ENCODE measurements at places on chromosomes 7 and 10.

GRCh38 chr10:113960617-113961181 lies 83.0 kb upstream of the ADRB1 start:
- no peak for DNase-seq

DNA sequence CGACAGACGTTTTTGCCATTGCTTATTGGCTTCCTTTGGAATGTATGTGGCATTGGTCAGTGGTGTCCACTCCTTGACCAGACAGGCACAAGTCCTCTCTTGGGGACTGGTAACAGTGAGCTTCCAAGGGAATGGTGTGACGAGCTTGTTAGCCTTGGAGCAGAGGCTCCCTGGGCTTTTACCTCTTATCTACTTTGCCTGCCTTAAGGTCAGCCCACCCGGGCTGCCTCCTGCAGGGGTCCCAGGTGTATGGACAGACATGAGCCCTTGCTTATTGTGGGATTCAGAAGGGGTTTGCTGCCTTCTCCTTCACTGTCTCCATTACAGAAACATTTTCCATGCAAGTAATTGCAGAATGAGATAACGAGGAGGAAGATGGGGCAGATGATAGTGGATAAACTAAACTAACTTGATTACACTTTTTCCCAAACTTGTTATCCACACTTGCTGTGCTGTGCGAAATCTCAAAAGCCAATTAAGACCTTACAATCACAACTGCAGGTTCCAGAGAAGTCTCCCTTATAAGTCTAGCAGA lies 29.7 kb downstream of the PLPP4 start:
- DNase-seq, result no peak

GRCh38 chr10:126196281-126196680 lies 192.0 kb downstream of the ADAM12 start:
- no peak for DNase-seq

- DNase-seq, result no peak
These were observed 93.0 kb downstream of the HGF start for GRCh38 chr7:81676813-81677212.

GRCh38 chr7:37399876-37400421 lies 48.7 kb downstream of the ELMO1 start:
- DNase-seq, result no peak

DNA sequence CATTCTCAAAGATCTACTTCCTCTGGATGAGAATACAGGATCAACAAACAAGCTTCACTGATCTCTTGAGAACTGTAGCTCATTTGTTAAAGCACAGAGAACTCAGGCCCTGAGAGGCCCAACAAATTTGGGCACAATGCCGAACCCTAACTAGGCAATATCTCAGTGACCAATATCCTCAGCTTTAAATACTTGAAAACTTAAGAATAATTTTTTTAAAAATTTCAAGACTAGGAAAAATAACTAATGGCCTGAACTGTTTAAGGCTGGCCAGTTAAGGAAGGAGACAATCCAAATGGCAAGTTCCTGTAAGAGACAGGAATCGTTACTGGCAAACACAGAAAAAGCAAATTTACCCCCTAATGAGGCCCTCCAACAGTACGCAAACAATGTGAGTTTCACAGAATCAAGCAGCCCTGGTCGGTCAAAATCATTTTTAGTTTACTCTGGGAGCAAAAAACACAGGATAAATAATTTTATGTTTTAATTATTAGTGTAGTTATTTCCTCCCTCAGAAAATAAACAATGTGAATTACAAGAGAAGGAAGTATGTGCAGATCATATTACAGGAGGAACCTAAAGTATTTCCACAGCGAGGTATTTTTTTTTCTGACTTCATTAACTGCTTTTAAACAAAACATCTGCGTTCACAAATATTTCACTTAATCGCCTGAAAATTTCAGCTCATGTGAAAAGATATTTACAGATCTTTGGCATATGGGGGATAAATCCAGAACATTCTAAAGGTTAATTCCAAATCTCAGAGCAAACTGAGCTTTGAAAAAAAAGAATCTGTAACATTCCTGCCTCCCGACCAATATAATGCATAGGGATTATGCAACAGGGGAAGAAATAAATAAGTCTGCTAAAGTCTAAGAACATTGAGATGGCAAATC lies 39.5 kb downstream of the NT5C2 start:
- peak; percentile 54 for DNase-seq

DNA sequence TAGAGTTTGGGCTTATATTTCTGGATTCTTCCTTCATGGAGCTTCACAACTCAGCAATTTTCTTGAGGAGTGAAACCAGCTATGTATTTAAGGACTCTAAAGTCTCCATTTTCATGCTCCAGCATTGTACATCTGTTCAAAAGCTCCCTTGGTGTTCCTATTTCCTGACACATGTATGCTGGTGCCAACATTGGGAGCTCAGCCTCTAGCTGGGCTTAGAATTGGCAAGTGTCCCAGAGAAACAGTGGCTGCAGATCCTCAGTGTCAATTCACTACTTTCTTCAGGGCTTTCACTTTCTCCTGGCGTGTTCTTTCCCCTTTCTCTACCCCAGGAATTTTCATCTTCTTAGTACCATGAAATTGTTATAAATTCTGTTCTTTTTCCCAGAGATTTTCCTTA lies 103.1 kb downstream of the ZNF467 start:
- DNase-seq, result peak; percentile 23

DNA sequence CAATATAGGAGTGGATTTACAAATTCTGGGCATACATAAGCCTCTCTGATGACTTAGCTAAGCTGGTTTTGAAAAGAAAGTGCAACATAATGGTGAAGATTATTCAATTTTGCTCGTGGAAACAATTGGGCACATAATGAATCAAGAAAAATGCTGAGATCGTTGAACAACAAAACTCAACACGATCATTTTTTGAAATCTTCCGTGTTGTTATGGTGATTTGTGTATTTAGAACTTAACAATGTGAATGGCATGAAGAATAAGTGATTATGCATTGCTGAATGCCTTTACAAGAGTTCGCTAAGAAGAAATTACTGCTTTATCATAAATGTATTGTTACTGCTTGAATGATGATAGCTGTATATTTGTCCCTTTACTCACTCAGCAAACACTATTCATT lies 875.0 kb downstream of the CNTNAP2 start:
- no peak for DNase-seq

DNA sequence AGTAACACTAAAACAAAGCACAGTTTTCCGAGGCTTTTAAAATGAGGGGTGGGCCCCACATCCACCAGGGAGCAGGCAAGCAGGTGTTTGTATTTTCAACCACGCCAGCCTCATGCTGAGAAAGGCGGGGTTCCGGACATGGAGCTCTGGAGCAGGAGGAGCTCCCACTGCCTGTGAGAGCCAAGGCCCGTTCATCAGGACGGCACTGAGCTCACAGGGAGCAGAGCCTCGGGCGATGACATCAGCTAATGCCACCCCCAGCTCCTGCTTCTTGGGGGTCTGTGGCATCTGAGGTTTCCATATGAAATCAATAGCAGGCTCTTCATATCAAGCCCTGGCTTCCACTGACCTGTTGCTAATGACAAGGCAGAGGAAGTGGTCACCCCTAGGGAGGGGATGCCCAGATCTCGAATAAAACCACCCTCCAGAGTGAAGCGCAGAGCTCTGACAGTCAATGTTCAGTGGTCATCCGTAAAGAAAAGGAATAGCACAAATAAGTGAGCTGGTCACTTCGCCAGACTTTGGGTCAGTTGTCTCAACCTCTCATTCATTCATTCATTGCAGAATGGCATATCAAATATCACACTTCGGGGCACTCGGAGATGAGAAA lies 89.1 kb downstream of the TNS3 start:
- no peak for DNase-seq

- DNase-seq, result no peak
These were observed 24.4 kb downstream of the SLC26A4 start for GRCh38 chr7:107684947-107685463.

DNA sequence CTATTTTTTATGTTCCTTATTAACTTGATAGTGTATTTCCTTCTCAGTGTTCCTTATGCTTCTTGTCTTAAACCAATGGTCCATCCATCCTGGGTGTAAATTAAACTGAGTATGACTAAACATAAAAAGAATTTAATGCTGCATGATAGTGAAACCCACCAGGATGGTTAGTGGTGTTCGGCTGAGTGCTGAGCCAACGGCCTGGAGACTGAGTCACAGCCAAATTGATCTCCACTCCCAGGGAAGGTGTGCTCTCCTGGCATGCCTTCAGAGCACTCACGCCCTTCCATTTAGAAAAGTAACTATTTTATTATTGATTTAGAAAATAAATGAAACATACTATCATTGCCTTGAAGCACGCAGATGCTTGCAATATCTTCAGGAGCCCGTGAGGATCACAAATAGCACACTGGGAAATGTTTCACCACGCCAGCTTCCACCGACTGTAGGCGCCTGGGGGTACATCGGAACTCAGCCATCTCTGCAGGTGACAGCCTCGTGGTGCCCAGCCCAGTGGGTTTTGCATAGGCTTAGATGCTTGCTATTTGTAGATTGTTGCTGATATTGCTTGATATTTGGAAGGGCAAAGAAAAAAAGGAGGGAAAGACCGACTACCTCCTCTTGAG lies 40.0 kb upstream of the LOXL4 start:
- DNase-seq, result no peak

GRCh38 chr7:23787272-23787671 lies 77.3 kb downstream of the STK31 start:
- DNase-seq, result no peak

- DNase-seq, result no peak
These were observed 43.3 kb downstream of the DGKB start for GRCh38 chr7:14859267-14859666.

- DNase-seq, result no peak
These were observed 96.9 kb downstream of the PIP4K2A start for GRCh38 chr10:22617516-22617915.

- no peak for DNase-seq
These were observed 7.3 kb upstream of the ZNF853 start for GRCh38 chr7:6608081-6608480.

- DNase-seq, result peak; percentile 28
These were observed 24.9 kb downstream of the MTURN start for GRCh38 chr7:30159698-30160143.

DNA sequence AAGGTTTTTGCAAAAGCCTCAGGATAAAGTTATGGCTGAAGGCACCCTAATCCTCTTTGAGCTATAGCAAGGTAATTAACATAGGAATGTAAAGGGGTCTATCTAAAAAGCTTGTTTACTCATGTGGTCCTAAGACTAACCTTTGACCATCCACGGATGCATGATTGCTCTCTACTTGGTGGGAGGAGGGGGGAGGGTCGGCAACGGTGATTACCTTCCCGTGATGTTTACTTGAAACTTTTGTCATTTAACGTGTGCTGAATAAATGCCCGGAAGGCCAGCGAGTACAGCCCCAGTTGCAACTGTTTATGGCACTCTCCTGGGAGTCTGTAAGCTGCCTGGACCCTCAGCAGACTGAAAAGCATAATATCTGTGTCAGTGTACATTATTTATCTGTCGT lies 78.9 kb upstream of the GPR22 start:
- DNase-seq, result no peak

GRCh38 chr10:128480601-128481000 lies 354.4 kb upstream of the MKI67 start:
- no peak for DNase-seq

- DNase-seq, result no peak
These were observed 89.1 kb upstream of the KLF14 start for GRCh38 chr7:130823060-130823459.

DNA sequence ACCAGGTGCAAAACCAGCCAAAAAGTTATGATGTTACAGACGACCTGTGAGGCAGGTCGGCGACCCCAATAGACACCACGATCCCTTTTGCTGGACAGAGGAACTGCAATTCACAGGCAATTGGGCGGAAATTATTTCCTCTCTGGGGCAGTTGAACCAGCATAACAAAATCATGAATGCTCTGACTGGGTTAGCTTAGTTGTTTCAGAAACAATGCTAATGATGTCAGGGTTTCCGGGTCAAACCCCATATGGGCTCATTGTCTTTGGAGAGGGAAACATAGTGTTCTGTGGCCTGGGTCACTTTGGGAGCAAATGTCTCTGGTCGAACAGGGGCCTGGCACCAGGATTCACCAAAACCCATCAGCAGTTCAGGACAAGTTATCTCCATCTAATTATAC lies 669.1 kb upstream of the NRP1 start:
- no peak for DNase-seq

DNA sequence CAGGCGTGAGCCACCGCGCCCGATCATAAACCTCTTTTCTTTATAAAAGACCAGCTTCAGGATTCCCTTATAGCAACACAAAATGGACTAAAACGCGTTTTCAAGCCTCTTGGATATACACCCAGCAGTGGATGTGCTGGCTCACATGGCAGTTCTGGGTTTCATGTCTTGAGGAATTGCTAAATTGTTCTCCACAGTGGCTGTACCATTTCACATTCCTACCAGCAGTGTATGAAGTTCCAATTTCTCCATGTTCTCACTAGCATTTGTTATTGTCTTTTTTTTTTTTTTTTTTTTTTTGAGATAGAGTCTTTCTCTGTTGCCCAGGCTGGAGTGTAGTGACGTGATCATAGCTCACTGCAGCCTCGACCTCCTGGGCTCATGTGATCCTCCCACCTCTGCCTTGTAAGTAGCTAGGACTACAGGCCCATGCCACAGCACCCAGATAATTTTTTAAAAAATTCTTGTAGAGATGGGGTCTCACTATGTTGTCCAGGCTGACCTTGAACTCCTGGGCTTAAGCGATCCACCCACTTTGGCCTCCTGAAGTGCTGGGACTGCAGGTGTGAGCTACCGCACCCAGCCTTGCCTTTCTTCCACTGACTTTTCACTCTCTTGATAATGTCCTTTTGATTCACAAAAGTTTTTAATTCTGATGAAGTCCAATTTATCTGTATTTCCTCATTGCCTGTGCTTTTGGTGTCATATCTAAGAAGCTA lies 17.4 kb downstream of the TECPR1 start:
- no peak for DNase-seq

GRCh38 chr7:129032017-129032416 lies 22.9 kb downstream of the TNPO3 start:
- DNase-seq, result no peak

- DNase-seq, result peak; percentile 49
These were observed 65.8 kb downstream of the CDK13 start for GRCh38 chr7:40015790-40016296.

- DNase-seq, result no peak
These were observed 419.9 kb downstream of the ARL4A start for GRCh38 chr7:13107291-13107690.

- DNase-seq, result peak; percentile 6
These were observed 237.3 kb downstream of the PTPRN2 start for GRCh38 chr7:158350166-158350900.

GRCh38 chr10:19857876-19858275 lies 41.6 kb downstream of the PLXDC2 start:
- no peak for DNase-seq

DNA sequence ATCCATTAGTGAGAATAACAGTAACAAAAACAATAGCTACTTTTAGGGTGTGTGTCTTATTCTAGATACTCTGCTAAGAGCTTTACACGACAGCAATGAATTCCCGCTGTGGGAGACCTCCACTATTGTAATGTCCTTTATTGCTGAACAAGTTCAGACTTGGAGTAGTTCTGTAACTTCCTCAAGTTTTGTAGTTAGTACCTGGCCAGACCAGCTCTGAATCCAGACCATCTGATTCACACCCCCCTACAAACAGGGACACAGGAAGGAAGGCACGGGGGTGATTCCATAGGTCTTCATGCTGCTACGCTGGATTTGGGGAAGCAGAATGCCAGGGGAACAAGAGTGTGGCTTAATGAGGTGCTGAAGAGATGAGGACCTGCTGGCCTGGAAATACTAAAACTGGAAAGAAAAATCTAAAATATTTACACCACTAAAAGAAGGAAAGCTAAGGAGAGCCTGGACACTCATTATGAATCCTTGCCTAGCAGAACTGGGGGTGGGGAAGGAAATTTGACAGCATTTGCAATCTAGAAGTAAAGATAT lies 194.6 kb upstream of the TMEM72 start:
- DNase-seq, result no peak

GRCh38 chr7:115719963-115720362 lies 310.6 kb downstream of the TFEC start:
- DNase-seq, result no peak

Data from testis (tissue), 5 donors.